Anterior cingulate cortex (tissue), 58 donors: ENCODE measurements at places on chromosomes 4 and X.
A peak's percentile ranks its signal among the peaks of the same experiment; 100 is the strongest.

DNA sequence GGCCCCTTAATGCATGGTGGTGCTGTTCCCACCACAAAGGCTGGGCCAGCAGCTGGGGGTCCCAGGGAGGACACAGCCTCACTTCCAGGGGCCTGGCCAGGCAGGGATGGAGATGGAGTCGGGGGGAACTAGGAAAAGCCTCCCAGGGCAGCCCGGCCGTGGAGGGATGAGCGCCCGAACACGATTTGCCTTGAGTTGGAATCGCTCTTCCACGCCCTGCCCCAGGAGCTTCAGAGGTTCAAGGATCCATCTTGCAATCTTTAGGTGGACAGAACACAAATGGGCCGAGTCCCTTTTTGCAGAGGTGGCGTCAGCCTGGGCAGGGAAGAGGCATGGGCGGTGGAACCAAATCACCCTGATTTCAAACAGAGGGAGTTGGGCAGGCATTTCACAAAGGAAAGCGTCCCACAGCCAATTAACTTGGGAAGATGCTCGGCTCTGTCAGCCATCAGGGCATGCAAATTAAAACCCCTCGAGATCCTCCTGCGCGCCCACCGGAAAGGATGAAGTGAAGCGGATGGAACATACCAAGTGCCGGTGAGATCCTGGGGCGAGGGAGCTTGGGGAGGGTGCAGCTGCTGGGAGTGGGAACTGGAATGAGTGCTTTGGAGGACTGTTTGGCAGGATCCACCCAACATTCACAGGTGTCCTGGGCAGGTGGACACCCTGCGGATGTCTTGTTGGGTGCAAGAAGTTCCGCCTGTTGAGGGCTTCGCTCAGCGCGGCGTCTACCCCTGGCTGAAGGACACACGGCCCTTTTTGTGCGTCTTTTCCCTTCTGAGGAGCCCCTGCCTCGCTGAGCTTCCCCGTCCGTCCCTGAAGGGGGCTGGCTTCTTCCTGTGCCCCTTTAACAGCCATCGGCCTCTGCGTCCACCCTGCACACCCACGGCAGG, 75.7 kb downstream of the HTRA3 start:
- no peak for DNase-seq

DNA sequence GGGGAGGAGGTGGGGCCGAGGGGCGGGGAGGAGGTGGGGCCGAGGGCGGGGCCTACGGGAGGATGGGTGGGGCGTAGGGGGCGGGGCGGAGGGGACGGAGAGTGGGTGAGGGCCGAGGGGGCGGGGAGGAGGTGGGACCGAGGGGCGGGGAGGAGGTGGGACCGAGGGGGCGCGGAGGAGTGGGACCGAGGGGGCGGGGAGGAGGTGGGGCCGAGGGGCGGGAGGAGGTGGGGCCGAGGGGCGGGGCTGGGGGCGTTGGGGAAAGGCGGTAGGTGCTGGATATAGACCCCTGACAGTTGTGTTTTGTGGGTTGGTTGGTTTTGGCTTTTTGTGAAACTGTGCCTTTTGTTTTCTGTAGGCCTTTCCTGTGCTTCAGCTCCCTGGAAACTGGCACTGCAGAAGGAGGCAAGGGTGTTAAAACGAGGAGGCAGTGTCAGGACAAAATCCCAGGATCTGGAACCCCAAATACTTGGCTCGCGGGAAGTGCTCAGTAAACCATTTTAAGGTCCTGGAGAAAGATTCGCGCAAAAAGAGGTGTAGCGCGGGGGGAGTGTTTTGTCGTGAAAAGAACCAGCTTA, 580 bp upstream of the MMGT1 start:
- peak; percentile 76 for DNase-seq

DNA sequence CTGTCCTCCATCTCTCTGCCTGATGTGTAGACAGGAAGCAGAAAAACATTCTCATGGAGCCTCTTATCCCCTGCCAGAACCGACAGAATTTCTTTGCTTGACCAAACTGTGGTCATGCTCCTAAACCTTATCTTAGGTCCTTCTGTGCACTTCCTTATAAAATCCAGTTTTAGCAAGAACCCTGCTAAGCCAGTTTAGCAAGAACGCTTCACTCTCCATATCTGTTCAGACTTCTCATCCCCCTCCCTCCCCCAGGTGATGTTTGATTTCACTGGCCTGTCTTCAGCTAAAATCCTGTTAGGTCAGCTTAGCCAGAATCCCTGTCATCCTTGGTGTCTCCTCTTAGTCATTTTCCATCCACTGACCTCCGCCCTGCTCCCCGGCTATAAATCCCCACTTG, 1130.9 kb upstream of the PRKX start:
- DNase-seq: no peak

DNA sequence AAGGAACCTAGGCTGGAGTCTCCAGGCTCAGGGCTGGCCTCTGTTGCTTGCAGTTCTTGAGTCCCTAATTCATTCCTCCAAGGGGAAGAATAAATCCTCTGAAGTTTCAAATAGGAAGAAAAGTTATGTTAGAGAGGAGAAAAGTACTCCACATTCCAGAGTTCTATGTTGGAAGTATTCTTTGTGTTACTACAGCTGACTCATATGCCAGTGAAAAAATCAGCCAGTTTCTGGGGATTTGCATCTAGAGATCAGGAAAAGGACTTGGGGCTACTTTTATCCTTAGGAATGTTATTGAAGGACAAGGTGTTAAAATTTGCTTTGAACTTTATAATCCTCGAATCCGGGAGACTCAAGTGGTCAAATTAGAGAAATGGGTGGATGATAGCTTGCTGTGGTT, 11.7 kb upstream of the NUDT9 start:
- DNase-seq: no peak

- DNase-seq: no peak
Measured at GRCh38 chrX:146451136-146451535, 358.4 kb upstream of the CXorf51B start.

DNA sequence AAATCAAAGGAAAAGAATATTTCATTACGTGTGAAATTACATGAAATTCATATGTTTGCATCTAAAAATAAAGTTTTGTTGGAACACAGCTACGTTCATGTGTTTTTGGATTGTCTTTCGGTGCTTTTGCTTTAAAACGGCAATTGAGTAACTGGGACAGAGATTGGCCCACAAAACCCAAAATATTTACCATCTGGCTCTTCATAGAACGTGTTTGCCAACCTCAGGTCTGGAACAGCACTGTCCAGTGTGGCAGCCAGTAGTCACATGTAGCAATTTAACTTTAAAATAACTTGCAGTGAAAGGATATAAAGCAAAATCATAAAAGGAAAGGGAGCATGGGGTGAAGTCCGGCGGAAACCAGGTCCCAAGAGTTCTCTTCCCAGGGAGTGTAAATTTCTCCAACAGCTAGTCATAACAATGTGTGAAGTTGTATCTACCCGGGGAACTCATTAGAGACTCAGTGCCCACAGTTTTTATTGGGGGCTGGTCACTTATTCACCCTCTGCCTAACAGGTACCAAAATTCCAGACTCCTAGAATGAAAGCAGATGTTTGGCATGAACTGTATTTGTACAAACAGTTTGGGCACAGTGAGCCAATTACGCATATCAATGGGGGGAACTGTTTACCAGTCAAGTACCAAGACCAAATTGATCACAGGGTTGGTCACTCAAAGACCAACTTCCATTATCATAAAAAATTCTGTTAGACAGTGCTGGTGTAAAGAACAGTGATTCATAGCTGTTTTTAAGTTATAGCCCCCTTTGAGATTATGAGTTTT, 10.3 kb downstream of the OCIAD1 start:
- no peak for DNase-seq

DNA sequence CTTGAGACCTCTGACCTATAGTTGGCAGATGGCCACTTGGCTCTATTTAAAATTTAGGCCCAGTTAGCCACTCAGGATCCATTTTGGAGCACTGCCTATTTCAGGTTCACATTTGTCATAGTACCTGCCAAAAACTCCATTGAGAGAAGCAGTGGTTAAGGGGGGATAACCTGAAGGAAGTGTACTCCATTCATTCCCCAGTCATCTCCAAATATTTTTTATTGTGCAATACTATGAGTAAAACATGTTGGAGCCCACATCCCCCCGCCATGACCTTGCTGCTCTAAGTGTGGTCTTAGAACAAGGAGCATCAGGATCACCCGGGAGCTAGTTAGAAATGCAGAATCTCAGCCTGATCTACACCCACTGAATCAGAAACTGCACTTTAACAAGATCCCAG, 21.1 kb downstream of the PLP1 start:
- no peak for DNase-seq

GRCh38 chr4:73885574-73886267, 16.5 kb downstream of the CXCL1 start:
- no peak for DNase-seq

- DNase-seq: no peak
Measured at GRCh38 chr4:20418861-20419451, 167.3 kb downstream of the SLIT2 start.

- no peak for DNase-seq
Measured at GRCh38 chr4:145734031-145734430, 54.1 kb downstream of the C4orf51 start.

DNA sequence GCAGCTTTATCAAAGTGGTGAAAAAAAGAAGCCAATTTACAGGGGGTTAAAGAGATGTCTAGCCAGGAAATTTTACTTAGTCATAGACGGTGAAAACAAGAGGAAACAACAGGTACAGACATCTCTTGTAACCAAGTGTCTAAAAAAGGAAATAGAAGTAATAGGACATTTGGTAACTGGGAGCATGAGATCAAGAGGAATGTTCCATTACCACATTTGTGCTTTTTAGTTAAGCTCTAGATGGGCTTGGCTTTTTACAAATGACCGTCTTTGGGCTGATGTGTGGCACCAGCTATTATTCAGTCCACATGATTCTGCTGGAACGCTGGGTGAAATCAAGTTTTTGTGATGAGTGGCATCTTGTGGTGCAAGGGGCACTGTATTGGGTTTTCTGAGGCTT, 179.5 kb downstream of the SMIM20 start:
- no peak for DNase-seq
